Activated CD8-positive, alpha-beta memory T cell treated with anti-CD3 and anti-CD28 coated beads, Interleukin-2, amount 50 U/mL, for 48 hours (primary cell): ENCODE measurements at places on chromosomes 6 and 20.

DNA sequence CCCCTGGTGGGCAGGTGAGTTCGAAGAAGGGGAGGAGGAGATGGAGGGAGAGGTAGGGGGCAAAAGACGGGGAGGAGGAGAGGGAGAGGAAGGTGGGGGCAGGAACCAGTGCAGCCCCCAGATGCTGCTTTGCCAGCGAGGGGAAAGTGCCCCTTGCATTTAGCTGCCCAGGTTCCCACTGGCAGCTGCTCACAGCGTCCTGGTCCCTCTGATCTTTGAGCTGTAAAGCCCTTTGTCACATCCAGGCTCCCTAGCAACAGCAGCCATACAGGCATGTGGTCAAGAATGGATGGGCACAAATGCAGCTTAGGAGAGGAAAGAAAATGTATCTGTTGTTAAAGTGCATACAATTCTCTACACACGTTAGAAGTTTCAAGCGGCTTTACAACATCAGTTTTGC, 160.9 kb downstream of the CD83 start:
- DNase-seq = no peak

DNA sequence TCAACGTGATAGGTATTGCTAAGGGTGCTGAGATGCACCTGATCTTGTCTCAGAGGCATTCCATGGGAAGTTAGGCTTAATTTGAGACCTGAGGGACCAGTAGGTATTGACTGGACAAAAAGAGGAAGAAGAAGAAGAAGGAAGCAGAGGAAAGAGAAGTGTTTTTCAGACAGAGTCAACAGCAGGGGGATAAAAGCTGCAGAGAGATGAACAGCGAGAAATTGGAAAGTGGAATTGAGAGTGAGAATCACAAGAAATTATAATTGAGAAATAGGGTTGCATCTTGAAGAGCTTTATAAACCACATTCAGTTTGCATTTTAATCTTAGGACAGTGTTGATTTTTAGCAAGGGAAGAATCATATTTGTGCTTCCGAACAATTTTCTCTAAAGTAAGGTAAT, 254.0 kb downstream of the CD83 start:
- no peak for DNase-seq

GRCh38 chr20:419556-420165, 11.6 kb downstream of the RBCK1 start:
- DNase-seq = no peak

DNA sequence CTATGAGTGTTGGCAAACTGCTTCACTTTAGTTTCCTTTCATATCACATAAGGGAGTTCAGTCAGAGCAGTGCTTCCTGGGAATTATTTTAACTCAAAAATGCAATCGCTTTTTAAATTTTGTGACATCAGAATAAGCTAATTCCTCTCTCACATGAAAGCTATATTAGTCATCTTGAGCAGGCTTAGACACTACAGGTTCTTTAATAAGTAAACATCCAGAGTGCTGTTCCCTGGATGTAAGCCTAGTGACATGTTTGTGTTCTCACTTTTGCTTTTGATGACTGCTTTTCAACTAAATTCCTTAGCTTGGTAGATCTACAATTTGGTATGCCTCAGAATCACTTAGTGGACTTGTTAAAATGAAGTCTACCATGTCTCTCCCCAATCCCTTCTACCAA, 252.7 kb upstream of the POU3F2 start:
- no peak for DNase-seq

DNA sequence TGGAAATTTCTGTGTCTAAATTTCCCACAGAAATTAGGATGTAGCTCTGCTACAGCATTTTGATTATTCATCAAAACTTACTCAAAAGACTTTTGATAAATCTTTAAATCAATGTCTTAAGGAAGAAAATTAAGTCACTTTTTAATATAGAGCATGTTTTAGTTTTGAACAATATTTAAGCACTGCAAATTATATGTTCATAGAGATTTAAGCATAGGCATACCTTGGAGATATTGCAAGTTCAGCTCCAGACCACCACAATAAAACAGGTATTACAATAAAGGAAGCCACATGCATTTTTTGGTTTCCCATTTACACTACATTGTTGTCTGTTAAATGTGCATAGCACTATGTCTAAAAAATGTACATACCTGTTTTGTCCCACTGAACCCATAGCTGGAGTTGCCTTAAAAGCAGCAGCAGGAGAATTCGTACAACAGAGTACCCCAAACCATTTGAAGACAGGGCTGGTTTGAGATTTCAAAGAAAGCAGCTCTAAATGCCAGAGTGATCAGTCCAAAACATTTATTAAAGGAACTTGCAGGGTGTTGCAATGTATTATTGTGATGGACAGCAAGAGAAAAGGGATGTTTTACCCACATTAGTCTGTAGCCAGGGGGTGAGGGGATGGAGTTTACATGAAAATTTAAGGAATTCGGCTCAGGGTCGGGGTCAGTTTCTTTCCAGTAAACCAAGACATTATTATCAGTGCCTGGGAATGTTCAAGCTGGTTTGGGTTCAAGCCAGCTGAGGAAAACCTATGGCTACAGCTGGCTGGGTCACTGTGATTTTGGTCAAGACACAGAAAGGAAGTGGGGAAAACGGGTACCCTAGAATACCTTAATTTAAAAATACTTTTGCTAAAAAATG, 6.3 kb upstream of the LOC128125822 start:
- no peak for DNase-seq

DNA sequence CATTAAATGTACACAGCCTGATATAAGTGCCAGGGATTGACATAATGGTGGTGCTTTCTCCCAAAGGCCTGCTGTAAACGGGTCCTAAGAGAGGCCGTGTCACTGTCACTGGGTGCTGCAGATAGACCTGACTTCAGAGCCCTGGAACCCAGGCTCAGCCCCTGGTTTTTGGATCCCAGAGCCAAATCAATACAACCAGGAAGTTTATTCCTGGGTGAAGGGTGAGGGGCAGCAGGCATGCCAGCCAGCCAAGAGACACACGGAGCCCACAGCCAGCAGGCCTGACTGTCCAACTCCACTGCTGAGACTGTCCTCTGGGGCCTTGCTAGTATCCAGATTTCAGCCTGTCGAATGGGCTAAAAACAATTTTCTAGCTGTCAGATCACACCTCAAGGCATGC, 12.8 kb upstream of the ARMC12 start:
- DNase-seq = no peak

DNA sequence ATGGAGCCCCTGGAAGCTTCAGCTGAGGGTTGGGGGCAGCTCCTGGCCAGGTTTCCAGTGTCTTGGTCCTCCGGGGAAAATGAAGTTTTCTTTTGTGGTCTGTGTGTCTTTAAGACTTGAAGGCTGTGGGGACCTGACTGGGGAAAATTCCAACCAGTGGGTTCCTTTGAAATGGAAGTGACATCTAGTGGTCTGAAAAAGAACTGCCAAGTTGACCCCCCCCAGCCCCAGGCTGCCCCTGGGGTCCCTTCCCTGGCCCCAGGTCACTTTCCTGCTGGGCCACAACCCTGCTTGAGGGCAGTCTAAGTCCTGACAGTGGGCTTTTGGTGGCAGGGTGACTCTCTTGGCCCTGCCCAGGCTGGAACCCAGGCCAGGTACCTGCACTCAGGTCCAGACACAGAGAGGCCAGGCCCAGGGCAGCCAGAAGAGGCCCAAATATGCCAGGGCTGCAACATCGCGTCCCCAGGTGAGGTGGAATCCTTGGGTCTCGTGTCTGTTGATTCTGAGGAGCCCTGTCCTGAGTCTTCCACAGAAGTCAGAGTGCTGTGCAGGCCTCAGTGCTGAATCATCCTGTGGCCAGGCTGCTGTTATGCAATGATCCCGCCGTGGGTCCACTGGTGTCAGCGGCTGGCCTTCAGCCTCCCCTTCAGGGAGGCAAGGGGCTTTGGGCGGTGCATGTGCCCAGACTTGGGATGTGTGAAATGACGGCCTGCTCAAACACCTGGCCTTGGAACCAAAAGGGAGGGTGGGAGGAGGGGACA, 68.4 kb downstream of the VEGFA start:
- no peak for DNase-seq

- DNase-seq = no peak
Observed at GRCh38 chr6:154604119-154604518, 93.6 kb upstream of the CNKSR3 start.

DNA sequence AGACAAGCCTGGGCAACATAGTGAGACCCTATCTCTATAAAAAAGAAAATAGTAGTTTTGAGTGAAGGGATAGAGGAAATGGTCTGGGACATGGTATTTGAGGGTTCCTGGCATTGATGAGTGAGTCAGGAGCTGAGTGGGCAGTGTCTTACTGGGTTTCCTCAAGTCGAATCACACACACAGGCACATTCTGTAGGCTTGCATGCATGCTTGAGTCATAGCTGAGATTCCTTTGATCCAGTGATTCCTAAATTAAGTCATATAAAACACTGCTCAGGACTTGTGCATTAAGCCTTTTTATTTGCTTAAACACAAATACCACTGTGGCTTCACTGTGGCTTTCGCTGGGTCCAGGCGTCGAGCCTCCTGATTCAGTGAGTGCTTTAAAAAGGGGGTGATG, 71.8 kb upstream of the TMEM181 start:
- DNase-seq = no peak

- DNase-seq = no peak
Observed at GRCh38 chr6:8664700-8665099, 229.4 kb upstream of the SLC35B3 start.

- DNase-seq = no peak
Observed at GRCh38 chr6:16292942-16293341, 54.6 kb downstream of the GMPR start.

GRCh38 chr6:132814716-132815570, 574 bp downstream of the RPS12 start:
- DNase-seq = peak; percentile 74

- DNase-seq = no peak
Observed at GRCh38 chr20:15576411-15576810, 996.8 kb downstream of the KIF16B start.

GRCh38 chr20:33994222-33994913, 657 bp downstream of the RALY start:
- peak; percentile 89 for DNase-seq

DNA sequence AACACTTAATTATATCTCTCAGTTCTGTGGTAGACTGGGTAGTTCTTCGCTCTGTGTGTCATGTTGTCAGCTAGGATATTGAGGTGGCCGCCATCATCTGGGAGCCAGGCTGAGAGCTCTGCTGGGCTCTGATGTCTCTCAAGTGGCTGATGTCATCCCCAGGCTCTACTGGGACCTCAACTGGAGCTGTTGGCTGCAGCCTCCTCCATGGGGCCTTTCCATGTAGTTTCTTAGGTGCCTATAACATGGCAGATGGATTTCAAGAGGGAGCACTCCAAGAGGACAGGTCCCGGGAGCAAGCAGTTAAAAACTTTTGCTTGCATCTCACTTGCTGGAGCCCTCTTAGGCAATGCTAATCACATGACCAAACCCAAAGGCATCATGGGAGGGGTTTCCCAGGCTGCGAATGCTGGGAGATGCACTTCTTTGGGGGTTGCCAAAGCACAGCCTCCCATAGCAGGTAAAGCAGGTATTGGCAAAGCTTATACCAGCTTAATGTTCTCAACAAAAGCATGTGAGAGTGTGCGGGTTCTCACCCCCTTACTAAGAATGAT, 129.8 kb downstream of the TMEM242 start:
- DNase-seq = no peak

GRCh38 chr20:58523971-58524315, 8.7 kb upstream of the APCDD1L start:
- DNase-seq = no peak
